ENCODE measurements at places on chromosomes 12 and 14.
A peak's percentile ranks its signal among the peaks of the same experiment; 100 is the strongest.

- no peak for DNase-seq
Observed at GRCh38 chr12:71787580-71787979, 32.9 kb downstream of the RAB21 start.

DNA sequence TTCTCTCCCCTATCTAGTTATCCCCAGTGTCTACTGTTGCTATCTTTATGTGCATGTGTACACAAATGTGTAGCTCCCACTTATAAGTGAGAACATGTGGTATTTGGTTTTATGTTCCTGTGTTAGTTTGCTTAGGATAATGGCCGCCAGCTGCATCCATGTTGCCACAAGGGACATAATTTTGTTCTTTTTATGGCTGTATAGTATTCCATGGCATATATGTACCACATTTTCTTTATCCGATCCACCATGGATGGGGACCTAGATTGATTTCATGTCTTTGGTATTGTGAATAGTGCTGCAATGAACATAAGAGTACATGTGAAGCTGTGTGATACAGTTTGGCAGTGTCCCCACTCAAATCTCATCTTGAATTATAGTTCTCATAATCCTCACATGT lies 218.1 kb downstream of the KSR2 start:
- no peak for DNase-seq

- DNase-seq: no peak
Observed at GRCh38 chr14:56026506-56026905, 91.7 kb upstream of the PELI2 start.

DNA sequence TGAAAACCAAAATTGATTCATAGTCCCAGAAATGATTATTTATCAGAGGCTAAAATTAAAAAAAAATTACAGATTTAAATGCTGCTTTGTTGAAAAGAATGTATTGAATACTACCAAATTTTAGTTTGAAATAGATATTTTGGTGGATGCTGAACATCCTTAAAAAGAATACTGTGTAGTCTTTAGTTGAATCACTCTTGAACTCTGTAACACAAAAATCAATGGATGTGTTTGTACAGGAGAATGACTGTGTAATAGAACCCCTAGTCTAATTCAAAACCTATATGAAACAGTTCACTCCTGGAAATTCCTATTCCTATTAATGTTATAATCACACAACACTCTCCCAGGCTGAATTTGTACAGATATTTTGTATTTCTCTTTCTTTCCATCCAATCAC lies 1.5 kb upstream of the TSPAN8 start:
- no peak for DNase-seq

DNA sequence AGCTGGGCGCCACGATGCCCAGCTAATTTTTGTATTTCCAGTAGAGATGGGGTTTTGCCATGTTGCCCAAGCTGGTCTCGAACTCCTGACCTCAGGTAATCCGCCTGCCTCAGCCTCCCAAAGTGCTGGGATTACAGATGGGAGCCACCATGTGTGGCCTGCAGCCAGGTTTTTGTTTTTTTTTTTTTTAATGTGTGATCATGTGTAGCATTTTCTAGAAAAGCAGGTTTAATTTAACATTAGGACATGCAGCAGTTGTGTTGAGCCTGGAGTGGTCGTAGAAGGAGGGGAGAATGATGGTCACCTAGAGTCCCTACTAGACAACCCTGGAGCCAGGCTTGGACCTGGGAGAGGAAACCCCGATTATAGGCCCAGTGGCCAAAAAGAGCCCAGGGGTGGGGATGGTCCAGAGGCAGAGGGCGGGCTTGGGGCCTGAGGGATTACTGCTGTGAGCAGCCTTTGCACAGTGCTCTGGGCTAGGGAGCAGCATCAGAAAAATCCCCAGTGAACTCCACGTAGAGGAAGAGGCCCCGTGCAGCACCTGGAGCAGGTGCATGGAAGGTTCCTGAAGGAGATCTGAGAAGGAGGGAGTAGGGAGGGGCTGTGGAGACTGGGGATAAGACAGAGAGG lies 13.6 kb downstream of the DLK1 start:
- no peak for DNase-seq

- DNase-seq: no peak
Observed at GRCh38 chr12:97758586-97758985, 296.0 kb downstream of the RMST start.

DNA sequence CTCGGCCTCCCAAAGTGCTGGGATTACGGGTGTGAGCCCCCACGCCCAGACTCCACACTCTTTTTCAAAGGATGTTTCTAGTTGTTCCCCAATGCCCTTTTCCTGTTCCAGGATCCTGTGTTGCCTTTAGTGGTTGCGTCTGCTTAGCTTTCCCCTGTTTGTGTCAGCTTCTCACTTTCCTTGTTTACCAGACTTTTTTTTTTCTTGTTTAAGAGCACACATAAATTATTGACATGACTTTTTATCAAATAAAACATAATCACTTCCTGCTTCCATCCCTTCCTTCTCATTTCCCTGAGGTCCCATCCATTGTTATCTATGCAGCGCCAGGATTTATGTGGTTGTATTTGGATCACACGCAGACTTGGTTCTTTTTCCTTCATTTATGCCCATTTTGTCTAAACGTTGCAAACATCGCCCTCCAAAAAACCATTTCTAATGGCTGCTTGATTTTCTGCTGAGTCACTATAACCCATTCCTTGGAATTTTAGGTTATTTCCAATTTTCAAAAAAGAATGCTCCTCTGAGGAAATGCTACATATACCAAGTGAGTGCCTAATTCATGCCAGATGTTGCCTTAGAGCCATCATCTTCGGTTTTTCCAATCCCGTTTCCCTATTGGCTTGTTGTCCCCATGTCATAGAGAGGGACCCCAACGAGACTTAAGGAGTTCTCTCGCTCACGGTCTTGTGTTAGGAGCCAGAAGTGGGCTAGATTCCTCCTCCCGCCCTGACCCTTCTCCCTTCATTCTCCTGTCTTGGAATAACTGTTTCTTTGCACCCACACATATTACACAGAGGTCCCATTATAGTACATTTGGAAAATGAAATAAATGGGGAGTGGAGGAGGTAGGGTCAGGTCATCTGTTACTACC lies 13.5 kb upstream of the CYP46A1 start:
- DNase-seq: no peak

DNA sequence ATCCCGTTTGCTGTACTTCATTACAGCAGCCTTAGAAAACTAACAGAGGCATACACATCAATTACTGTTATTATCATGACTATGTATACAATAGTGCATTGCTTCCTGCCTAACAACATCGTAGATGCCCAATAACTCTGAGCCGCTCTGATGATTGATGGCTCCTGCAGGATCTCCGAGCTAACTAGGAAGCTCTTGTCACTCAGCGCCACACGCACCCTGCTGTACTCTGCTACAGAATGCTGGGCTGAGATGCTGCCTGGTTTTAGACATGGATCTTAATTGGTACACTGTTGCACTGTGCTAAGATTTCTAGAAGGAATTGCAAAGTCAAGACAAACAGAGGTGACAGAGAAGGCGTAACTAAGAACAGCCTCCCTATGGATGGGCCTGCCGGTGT lies 169.3 kb downstream of the SLC15A4 start:
- no peak for DNase-seq

DNA sequence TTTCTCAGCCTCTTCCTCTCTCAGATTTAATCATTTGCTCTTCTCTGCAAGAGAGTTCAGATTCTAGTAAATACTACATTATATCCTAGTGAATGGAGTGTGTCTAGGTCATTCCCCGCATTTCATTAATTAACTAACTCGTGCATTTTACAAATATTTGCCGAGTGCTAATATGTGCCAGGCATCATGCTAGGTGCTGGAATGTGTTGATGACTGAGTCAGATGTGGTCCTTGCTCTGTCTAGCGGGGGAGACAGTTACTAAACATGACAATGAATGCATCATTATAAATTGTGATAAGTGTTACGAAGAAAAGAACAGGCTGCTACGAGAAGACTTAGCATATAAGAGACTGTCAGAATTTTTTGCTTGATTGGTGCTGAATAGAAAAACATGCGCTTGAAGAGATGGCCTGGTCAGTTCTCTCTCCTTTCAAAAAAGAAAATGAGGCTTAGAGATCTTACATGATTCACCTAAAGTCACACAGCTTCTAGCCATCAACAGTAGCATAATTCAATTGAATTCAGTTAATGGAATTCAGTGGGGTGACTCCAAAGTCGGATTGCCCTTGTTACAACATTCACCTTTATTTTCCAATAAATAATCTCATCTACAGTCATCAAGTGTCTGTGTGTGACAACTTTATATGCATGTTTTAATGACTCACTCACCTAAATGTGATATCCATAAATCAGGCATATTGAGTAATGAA lies 48.7 kb upstream of the MAX start:
- DNase-seq: no peak

DNA sequence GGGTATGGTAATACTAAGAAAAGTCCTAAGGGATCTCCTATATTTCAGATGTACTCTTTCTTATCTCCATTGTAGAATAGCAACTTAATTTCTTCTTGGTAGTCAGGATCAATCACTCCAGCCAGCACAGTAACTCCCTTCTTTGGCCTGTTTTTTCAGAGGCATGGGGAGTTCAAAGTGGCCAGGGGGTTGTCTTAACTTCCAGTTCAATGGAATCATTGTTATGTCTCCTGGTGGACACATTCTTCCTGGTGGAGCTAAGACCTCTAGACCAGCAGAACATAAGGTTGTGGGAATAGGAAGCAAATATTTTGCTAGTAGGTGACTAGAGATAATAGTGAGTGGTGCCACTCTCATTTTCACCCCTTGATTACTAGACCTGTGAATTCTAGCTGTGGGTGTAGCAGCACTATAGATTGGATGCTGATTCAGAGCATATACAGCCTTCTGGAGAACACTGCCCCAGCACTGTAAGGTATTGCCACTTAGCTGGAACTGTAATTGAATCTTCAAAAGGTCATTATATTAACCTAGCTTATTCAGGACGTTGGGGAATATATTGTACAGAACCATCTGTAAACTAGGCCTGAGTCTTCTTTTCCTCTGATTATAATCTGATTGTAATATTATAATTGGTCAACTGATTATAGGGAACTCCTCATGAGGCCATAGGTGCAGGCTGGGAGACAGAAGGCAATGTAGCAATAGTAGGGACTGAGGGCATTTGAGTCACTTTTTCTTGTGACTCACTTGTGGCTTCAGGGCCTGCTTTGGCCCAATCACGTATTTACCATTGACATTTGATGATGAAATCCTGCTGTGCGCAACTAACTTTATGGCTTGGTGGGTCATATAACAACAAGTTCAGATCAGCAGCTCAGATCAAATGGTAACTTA lies 60.2 kb upstream of the ATP2B1 start:
- DNase-seq: no peak

- DNase-seq: no peak
Observed at GRCh38 chr12:65653946-65654629, 170.2 kb upstream of the HMGA2 start.

- DNase-seq: no peak
Observed at GRCh38 chr14:68401855-68402254, 391.0 kb downstream of the ZFP36L1 start.

GRCh38 chr14:24876996-24877395 lies 173.0 kb downstream of the STXBP6 start:
- no peak for DNase-seq

GRCh38 chr14:97848317-97848980 lies 1051.3 kb downstream of the VRK1 start:
- no peak for DNase-seq

DNA sequence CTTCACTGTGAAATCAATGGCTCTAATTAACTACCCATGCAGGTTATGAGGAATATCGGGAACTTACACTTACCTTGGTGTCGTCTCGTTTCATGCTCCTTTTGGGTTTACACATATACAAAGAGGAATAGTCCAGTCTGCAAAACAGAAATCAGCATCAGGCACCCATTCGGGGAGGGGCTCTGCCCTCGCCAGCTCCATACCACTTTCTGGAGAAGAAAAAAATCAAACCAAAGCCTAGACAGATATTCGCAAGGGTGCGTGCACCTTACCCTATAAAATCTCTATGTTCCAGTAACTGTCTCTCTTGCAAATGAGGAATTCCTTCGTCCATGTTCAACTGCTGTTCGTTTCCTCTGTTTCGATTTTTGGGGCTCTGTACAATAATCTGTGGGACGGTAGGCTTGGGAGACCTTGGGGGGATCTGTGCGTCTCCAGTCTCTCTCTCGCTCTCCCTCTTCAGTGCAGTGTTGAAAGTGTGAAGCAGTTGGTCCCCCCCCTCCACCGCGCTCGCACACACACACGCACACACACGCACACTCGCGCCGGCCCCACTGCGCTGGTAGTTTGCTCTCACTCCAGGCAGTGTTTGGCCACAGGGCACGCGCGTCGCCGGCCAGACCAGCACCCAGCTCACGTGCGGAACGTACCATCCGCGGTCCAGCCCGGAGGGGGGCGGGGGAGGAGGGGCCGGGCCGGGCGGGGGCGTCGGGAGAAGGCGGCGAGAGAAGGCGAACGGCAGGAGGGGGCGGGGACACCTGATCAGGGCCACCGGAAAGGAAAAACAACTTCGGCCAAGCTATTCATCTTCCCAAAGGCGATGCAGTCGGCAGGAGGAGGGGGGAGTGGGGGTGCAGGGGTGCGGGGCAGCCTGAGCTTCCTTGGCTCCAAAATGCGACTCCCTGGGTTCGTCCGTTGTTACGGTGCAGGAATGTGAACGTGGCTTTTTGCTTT lies at the start of gene BHLHE41:
TSS of gene BHLHE41 (minus strand) at position 592 of the 954 bp plus-strand sequence. CDS start at position 334, 258 bp downstream.
- peak; percentile 36 for DNase-seq

GRCh38 chr12:39772821-39773259 lies 153.2 kb upstream of the ABCD2 start:
- no peak for DNase-seq

GRCh38 chr12:32110942-32111341 lies 4.3 kb downstream of the BICD1 start:
- DNase-seq: no peak

- no peak for DNase-seq
Observed at GRCh38 chr14:68467425-68467824, 325.4 kb downstream of the ZFP36L1 start.

- DNase-seq: no peak
Observed at GRCh38 chr14:91778217-91778616, 46.3 kb upstream of the CATSPERB start.

GRCh38 chr12:12442548-12443071 lies 85.7 kb downstream of the BORCS5 start:
- DNase-seq: no peak

DNA sequence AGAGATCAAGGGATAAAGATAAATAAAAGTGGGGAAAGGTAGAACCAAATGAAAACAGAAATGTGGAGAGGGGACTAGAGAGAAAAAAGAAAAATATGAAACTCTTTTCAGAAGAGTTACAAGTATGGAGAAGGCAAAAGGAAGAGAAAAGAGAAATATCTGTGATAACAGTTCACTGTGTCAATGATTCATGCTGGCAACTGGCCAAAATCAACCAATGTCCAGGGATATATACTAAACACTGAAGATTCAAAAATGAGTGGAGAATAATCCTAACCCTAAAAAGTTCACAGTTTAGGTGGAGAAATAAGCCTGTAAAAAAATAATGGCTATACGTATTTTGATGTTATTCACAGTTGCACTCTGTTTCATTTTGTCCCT lies 372.3 kb upstream of the KITLG start:
- DNase-seq: no peak

All from GM12892 (cell line).